ENCODE measurements at places on chromosomes 7 and 10.

DNA sequence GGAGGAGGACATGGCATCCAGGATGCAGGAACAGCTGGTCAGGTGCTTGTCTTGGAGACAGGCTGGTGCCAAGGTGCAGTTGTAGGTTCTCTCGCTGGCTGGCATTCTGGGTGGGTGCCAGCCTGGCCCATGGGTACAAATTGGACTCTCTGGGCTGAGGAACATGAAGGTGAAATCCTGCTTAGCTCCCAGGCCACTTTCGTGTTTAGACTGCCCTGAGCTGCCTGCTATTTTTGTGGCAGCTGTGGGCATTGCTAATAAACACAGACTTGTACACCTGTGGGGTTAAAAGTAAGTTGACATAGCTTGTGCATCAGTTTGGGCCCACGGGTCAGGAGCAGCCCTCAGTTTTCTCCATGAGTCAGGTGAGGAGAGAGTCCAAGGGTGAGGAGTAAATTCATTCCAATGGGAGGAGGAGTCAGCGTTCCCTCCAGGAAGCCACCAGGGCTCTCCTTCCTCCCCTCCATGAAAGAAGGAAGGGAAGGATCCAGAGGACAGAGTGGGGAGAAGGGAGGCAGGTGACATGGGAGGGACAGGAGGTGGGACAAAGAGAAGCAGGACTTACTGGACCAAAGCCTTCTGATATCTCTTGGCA is 380.0 kb downstream of the GLRX3 start:
- no peak for DNase-seq

GRCh38 chr10:112092519-112092918 is 91.0 kb downstream of the GPAM start:
- DNase-seq = no peak

- DNase-seq = peak; percentile 93
Measured at GRCh38 chr7:28922624-28923331, 35.4 kb downstream of the TRIL start.

DNA sequence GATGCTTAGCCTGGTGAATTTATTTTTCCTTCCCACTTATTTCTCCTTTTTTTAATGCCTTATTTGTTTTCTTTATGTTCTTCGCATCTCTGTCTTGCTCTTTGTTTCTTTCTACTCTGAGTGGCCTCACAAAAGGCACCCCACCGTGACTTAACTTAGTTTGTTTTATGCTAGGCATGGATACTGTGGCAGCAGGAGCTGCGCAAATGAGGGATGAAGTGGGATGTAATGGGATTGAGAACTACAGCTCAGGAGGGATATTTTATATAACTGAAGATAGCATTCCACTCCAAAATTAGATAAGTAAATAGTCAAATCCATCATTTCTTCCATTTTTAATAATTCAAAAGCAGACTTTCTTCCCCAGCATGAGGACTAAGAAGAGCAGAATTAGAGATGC is 1.7 kb upstream of the CACNA2D1 start:
- peak; percentile 82 for DNase-seq

DNA sequence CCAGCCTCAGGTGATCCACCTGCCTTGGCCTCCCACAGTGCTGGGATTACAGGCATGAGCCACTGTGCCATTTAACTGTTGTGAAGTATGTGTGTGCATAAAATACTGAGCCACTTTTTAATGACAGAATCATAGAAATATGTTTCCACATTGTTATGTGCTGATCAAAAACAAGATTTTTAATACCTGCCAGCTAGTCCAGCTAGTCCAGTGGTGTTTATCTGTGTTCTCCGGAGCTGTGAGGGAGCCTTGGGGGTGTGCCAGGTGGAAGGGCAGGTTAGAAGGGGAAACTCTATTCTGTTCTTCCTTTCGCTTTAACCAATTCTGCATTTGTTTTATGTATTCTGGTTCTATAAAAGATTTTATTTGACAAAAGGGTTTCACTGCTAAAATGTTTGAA is 7.0 kb downstream of the FAM221A start:
- DNase-seq = no peak

GRCh38 chr10:61363006-61363405 is 90.2 kb downstream of the TMEM26 start:
- no peak for DNase-seq

DNA sequence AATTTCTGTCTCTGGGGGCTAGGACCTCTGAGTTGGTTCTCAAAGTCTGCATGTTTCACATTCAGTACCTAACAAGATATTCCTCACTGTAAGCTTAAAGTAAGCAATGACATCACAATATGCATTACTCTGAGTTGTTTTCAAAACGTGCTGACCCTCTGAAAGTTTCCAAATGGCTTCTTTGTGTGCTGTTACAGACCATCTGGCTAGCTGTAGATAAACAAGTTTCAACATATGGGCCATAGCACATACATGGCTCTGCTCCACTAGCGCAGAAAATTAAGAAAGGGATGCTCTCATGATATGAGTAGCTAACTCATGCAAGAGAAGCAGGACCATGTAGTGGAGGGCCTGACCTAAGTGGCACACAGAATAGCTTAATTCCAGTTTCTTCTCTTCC is 119.0 kb downstream of the HTR7 start:
- DNase-seq = peak; percentile 57

DNA sequence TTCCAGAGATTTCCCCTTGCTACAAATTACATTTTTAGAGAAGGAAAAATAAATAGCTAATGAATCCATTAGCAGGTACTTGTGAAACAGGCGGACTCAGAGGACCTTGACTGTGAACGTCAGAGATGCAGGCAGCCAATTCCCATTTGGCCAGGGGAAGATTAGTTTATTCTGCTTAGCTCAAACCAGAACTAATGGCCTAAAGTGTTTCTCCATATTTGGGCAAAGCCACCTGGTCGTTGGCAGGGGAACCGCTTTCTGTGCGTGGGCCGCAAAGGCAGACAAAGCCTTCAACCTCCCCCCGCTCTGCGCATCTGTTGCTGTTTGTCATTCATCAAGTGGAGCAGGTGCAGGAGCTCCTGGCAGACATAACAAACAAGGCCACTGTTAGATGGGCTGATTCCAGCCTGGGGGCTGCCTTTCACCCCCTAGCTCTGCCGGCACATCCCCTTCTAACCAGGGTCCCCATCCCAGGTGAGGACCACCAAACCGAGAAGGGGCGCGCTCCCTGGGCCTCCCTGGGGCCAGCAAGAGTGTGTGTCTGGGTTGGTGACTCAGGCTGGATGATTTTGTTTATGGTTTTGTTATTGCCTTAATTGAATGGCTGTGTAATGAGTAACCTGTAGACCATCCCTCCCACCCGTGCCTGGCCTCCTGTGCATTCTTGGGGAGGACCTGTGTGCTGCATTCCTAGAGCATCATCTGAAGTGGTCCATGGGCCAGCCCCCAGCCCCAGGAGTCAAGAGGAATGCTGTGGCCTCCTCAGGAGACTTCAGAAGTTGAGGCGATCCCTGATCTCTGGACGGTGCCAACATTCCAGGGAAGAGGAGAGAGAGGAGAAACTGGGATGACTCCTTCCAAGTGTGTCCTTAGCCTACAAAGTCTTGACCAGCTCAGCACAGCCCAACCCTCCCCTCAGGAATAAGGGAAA is 14.5 kb upstream of the CPA1 start:
- DNase-seq = peak; percentile 88

DNA sequence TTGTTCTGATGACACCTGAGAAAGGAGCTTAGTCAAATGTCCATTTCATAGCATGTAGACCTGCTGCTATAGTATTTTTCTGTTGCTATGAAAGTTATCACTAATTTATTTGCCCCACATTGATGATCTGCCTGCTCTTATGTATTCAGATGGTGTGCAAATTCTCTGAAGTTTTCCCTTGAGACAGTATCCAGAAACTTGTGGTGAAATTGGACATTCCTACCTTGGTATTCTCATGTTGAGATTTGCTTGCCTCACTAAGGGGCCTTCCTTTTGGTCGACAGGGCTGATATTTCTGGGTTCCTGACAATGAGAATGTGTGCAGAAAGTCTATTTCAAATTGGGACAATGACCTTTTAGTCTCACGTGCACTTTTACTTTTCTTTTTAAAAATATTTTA is 253.2 kb upstream of the FZD8 start:
- no peak for DNase-seq

GRCh38 chr10:122878799-122879338 is 512 bp downstream of the FAM24B start:
- peak; percentile 48 for DNase-seq

DNA sequence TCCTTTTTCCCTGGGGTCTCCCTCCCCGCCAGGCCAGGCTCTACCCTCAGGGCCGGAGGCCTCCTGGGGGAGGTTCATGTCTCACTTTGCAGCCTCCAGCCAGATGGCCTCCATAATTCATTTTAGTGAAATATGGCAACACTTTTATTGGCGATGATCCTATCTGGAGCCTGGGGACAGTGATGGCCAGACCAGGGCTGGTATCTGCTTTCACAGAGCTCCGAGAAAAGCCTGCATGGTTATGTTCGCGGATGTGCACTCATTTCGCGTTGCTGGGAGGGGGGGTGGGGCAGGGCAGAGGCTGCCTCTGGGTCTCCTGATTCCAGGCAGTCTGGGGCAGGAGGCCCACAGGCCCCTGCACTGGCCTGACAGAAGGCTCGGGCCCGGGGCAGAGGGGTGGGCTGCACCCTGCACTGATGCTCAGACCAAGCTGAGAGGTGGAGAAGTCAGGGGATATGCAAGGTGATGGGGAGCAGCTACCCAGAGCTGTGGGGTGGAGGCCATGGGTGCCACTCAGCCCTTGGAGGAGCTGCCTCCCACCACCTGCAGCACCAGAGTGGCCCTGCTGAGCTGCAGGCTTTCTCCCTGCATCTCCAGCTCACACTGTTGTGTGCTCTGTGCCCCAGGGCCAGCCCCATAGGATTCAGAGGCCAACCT is 85.3 kb upstream of the RET start:
- DNase-seq = no peak

GRCh38 chr7:92949748-92950147 is 113.4 kb upstream of the CDK6 start:
- no peak for DNase-seq

GRCh38 chr7:157787275-157787701 is 450.5 kb downstream of the DNAJB6 start:
- no peak for DNase-seq

- DNase-seq = no peak
Measured at GRCh38 chr10:80949785-80950184, 412.1 kb downstream of the SH2D4B start.

DNA sequence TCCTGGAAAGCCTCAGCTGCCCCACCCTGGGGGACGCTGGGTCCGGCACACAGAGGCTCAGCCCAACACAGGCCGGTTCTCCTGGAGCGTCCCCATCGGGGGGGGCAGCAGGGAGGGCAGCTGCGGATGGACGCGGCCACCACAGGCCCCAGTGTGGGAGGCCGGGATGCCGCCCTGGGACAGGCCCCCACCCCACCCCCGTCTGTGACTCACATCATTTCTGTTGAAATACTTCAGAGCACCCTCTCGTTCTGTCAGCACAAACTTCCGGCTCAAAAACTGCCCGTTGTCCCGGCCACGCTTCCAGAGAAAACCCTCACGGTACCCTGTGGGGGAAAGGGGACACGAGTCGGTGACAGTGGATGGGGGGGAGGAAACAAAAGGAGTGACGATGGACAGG is 28.5 kb downstream of the GET4 start:
- DNase-seq = no peak

DNA sequence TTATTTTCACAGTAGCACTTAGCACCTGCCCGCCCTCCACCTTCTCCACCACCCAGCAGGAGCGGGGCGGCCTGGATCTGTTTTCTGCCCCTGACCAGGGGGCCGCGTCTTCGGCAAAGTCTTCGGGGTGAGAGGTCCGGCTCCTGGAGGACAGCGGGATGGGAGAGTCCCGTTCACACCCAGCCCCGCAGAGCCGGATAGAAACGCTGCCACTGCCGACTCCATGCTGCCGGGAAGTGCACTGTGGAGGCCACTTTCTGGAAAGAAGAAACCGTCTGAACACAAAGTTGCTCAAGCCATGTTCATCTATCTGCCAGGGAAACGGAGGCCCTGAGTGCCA is 14.5 kb upstream of the ZNF273 start:
- DNase-seq = no peak

DNA sequence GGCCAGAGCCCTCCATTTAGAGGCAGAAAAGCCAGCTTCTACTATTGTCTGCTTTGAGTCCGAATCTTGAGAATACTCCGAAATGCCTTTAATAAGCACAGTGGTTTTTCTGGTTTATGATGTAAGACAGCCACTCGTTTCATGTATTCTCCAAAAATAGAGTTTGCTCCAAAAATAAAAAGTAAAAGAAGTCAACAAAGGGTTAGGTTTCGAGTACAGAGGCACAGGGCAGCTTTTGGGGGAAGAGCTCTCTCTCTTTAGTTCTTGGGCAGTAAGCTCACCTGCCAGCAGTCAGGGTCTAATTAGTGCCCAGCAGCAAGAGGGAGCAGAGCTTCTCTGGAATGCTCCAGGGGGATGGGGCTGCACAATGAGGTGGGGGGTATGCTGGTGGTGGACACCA is 20.2 kb downstream of the CREB3L2 start:
- no peak for DNase-seq

DNA sequence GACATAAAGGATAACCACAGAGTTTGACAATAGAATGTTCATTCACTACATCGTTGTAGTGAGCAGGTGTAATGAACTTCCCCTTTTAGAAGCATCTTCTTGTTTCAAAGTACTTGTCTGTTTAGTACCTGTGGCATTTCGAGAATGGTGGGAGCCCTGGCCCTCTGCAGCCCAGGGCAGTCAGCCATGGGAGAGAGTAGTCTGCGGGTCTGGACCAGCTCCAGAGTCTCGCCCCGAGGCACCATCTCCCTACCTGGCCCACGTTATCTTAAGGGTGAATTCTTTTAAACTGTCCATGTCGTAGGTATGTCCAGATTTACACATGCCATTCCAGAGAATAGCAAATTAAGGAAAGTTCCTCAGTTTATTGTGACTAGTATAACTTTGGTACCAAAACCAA is 99.7 kb downstream of the BMPR1A start:
- no peak for DNase-seq

GRCh38 chr7:101820703-101821102 is 3.3 kb downstream of the CUX1 start:
- DNase-seq = no peak

- DNase-seq = peak; percentile 74
Measured at GRCh38 chr7:151330661-151331060, 11.0 kb upstream of the NUB1 start.

DNA sequence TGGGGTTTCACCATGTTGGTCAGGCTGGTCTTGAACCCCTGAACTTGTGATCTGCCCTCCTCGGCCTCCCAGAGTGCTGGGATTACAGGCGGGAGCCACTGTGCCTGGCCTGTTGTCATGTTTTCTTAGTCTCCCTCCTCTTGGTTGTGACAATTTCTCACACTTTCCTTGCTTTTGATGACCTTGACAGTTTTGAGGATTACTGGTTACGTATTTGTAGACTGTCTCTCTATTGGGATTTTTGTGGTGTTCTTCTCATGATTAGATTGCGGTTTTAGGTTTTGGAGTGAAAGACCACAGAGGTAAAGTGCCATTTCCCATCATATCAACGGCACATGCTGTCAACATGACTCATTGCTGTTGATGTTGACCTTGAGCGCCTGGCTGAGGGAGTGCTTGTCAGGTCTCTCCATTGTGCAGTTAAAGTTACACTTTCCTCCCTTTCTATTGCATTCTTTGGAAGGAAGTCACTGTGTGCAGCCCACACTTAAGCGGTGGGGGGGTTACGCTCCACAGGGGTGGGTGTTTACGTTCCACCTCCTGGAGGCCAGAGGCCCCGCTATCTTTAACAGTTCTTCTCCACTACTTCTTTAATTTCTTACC is 10.8 kb downstream of the NEURL1 start:
- no peak for DNase-seq

- peak; percentile 83 for DNase-seq
Measured at GRCh38 chr7:30478349-30479201, at the start of gene NOD1. Gene NOD1, minus strand, starts transcription at chr7:30478784. Its CDS starts 21,863 bp downstream, at chr7:30456921.

GRCh38 chr10:13528123-13528874 is 515 bp downstream of the BEND7 start:
- peak; percentile 19 for DNase-seq
